Neural crest cell (in vitro differentiated cells): ENCODE measurements at places on chromosomes 4 and X. TPM values are rescaled to one million over a fixed set of nuclear protein-coding genes. Genes with fewer than 3 reads are reported as not detected.

DNA sequence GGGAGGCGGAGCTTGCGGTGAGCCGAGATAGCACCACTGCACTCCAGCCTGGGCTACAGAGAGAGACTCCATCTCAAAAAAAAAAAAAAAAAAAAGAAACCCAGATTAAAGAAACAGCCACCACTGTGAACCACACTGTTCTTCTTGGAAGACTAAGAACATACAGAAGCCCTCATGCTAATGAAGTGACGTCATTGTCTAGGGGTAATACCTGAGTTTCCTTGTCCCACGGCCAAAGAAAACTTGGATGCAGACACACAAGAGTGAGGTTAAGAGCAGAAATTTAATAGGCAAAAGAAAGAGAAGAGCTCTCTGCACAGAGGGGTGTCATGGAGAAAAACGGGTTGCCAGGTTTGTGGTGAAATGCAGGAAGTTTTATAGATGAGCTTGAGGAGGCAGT, 691.6 kb downstream of the NLGN4X start:
- H3K4me1 ChIP-seq, result no peaks in the 10 kb centered on the region
- H3K27ac ChIP-seq, result no peak overlapping the region
- no peak overlapping the region for H3K4me3 ChIP-seq
- no peaks in the 10 kb centered on the region for H3K36me3 ChIP-seq
- H3K27me3 ChIP-seq, result peaks cover 12% of the 10 kb centered on the region

GRCh38 chrX:74009041-74009440, 294.9 kb upstream of the ZCCHC13 start:
- H3K4me3 ChIP-seq, result no peak overlapping the region
- H3K27ac ChIP-seq, result no peak overlapping the region
- H3K36me3 ChIP-seq, result peaks cover 17% of the 10 kb centered on the region
- no peaks in the 10 kb centered on the region for H3K4me1 ChIP-seq
- DNase-seq, result no peak
- no peaks in the 10 kb centered on the region for H3K27me3 ChIP-seq

DNA sequence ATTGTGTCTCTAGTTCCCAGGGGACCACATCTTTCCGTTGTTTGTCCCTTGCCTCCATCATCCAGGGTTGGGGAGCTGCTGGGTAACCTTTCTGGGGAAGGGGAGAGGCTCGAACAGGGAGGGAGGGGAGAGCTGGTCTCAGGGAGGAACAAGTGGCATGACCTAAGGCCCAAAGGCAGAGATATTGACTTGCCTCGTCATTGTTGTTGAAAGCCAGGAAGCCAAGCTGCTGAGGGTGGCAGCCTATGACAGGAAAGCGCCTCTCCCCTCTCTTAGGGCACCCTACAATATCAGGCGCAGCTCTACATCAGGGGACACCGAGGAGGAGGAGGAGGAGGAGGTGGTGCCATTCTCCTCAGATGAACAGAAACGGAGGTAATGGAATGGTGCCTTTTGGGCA, 20.8 kb downstream of the ZNF185 start:
- no peaks in the 10 kb centered on the region for H3K4me1 ChIP-seq
- no peak for DNase-seq
- H3K4me3 ChIP-seq, result no peak overlapping the region
- peaks cover 4% of the 10 kb centered on the region for H3K36me3 ChIP-seq
- H3K27ac ChIP-seq, result no peak overlapping the region
- no peaks in the 10 kb centered on the region for H3K27me3 ChIP-seq

DNA sequence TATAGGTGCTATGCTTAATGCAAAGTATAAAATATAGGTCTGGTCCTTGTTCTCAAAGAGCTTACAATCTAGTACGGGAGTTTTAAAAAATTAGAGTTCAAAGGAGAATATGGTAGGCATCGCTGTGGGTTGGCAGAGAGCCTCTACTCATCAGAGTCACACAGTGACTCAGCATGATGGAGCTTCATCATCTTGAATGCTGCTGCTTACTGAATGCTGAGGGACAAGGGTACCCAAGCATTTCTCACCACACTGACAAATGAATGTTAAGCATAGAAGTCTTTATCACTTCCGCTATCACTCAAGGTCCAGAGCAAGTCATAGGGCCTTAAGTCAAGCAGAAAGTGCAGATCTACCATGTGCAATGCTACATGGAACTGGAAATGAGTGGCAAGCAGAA, 268.6 kb upstream of the IGFBP7 start:
- DNase-seq, result no peak
- peaks cover 3% of the 10 kb centered on the region for H3K36me3 ChIP-seq
- H3K4me3 ChIP-seq, result no peak overlapping the region
- H3K27me3 ChIP-seq, result no peaks in the 10 kb centered on the region

DNA sequence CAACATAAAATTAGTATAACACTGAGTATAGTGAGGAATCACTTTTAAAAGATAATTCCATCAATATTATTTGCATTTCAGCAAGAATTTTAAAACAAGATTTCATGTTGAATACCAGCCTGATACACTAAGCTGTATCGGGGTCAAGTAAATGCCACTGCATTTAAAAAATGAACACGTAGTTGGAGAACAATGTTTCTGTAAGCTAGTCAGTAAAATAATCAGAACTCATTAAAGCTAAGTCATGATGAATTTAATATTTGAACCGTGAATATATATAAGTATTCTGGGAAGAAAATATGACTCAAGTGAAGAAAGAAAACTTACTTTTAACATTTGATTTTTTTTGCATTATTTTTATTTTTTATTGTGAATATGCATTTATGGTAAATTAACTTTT, 611.0 kb upstream of the PABPC4L start:
- no peak overlapping the region for H3K27ac ChIP-seq
- peaks cover 5% of the 10 kb centered on the region for H3K36me3 ChIP-seq
- no peaks in the 10 kb centered on the region for H3K4me1 ChIP-seq
- no peak for DNase-seq

DNA sequence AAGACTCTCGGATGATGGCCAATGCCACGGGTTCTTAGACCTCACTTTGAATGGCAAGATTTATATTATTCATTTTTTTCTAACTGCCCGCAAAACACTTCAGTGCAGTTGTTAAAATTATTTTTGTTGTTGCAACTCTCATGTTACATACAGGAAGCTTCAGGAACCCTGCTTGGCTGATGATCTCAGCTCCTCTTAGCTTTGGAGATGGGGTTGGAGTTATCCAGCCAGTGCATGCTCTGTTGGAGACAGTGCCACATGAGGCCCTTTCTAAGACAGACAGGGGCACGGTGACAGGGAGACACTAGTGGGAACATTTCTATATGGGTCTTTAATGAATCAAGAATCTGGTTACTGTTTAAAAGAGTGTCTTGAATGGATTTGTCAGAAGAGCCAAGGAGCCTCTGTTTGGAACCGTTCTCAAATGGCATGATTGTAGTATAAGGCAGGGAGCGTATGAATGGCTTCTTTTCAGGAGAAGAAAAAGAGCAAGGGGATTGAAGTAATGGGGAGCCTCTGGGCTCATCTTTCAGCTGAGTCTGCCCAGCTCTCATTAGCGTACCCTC, 61.9 kb upstream of the ENPP6 start:
- H3K4me1 ChIP-seq, result peaks cover 25% of the 10 kb centered on the region
- H3K27ac ChIP-seq, result no peak overlapping the region
- H3K27me3 ChIP-seq, result no peaks in the 10 kb centered on the region
- peaks cover 10% of the 10 kb centered on the region for H3K36me3 ChIP-seq

DNA sequence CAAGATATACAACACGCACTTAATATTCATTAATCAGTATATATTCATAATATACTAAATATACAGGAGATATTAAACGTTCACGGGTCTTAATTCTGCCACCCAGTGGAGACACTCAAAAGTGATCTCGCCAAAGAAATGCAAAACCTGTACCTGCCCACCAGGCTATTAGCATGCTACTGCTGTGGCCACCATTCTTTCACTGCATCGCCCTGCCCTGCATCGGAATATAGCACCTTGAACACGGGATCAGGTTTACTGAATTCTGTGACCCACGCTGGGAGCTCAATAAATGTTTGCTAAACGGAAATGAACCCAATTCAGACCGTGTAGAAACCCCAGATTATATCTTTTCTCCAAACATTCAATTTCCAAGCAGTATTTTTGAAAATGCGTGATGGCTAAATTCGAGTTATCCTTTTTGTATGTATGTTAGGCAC, 840 bp upstream of the CLCN3 start:
- peak overlapping the region; percentile 98 for H3K27ac ChIP-seq
- H3K4me1 ChIP-seq, result peaks cover 40% of the 10 kb centered on the region
- DNase-seq, result no peak
- no peaks in the 10 kb centered on the region for H3K27me3 ChIP-seq
- no peaks in the 10 kb centered on the region for H3K36me3 ChIP-seq
- H3K4me3 ChIP-seq, result peak overlapping the region; percentile 99

Gene SRPX2
- 0.30 and 0.35 TPM in 2 replicates for total RNA-seq

Gene IL13RA1
- 9.9 and 10.2 TPM in 2 replicates for total RNA-seq

Gene LNX1
- total RNA-seq, result not detected in 2 replicates

Gene MAGEA1
- total RNA-seq, result not detected in 2 replicates
